ENCODE measurements at places on chromosomes 2 and 18.

DNA sequence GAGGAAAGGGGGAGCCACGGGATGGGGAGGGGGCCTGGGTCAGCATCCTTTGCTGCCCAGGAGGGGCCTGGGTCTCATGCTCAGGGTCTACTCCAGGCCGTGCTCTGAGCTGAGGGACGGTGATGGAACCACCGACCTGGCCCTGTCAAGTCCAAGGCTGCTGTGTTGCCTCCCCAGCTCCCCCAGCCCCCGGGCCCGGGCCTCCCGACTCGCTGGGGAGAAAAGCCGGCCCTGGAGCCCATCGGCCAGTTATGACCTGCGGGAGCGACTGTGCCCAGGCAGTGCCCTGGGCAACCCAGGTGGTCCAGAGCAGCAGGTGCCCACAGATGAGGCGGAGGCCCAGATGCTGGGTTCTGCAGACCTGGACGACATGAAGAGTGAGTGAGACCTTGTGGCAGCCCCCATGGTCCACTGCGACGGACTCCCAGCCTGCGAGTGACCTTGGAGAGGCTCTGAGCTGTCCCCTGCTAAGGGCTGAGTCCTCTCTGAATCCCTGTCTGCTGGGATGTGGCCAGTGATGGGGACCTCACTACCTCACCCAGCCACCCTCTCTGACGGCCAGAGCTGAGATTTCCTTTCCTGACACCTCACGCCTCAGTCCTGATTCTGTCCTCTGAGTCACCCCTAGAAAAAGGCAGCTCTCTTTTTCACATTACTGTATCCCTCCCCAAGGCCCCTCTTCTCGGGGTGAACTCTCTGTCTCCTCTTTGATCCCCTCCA, 2.7 kb downstream of the SLC4A3 start:
- no peak for DNase-seq

- DNase-seq = no peak
Observed at GRCh38 chr2:170815746-170816503, 762 bp upstream of the GAD1 start.

DNA sequence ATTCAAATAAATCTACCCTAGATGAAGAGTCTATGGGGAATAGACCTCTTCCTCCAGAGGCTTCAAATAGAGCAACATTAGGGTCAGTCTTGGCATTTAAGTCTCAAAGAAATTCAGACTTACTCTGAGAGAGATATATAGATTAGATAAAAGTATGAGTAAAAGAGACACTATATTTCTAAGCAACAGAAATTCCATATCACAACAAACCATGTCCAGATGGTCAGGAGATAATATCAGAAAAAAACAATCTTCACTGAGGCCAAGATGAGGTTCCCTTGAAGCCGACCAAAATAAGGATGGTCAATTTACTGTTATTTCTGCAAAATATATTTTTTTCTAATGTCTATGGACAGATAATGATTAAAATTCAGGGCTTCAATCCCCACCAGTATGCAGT, 89.1 kb upstream of the NOSTRIN start:
- DNase-seq = no peak

DNA sequence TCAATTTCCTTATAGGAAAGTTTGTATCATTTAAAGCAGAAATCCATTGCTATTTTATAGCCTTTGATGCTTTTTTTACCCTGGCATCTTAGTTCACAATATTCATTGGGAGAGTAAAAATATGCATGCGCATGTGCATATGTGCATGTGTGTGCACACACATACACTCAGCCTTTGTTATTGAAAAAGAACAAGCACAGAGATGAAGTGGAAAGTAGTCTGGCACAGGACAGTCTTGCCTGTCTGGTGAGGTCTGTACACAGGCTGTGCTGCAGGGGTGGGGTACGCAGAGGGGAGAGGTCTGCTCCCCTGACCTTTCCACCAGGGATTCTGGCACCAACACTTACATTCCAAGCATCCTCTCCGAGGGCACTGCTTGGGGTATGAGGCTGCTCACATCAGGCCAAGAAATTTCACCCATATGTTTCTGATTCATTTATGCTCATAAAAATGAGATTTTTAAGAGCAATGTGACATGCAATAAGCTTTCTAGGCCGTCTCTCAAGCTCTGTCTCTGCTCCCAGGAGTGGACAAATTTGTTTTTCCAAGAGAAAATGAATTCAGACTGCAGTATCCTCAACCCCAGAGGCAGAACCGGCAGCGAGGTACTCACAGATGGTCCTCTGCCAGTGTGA, 237.2 kb downstream of the INSIG2 start:
- no peak for DNase-seq

GRCh38 chr2:75389271-75389670, 171.5 kb downstream of the EVA1A start:
- no peak for DNase-seq

- DNase-seq = no peak
Observed at GRCh38 chr2:198004173-198004572, 199.8 kb downstream of the PLCL1 start.

- DNase-seq = peak; percentile 23
Observed at GRCh38 chr2:110732422-110733413, at the start of gene ACOXL. ACOXL (plus strand) TSS chr2:110732573; CDS start chr2:110768390, 35,817 bp downstream.

DNA sequence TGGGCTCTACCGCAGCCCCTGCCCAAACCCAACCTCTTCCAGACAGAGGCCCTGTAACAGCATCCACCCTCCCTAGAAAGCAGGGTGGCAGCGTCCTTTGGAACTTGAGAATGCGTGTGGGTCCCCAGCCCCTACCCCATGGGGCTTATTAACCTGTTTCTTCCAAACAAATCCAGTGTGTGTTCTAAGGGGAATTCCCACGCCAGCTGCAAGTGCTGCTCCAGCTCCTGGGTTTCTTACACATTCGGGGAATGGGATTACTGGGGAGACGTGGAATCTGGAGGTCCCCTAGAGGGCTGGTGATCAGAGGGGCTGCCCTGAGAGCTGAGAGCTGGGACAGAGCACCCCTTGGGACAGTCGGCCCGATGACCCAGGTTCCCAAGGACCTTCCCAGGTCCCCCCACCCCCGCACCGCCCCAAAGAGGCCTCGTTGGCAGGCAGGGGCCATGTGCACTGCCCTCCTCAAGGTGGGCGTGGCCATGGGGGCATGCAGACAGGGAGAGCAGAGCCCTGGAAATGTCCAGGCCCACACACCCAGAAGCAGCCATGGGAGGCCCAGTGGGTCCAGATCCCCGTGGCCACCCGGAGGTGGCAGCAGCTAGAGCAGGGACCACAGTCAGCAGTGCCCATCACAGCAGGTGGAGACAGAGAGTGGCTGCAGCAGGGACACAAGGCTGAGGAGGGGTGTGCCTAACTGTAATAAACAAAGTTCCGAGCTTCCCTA, 18.8 kb upstream of the TEX44 start:
- no peak for DNase-seq

- no peak for DNase-seq
Observed at GRCh38 chr2:206368484-206368883, 74.8 kb upstream of the ADAM23 start.

DNA sequence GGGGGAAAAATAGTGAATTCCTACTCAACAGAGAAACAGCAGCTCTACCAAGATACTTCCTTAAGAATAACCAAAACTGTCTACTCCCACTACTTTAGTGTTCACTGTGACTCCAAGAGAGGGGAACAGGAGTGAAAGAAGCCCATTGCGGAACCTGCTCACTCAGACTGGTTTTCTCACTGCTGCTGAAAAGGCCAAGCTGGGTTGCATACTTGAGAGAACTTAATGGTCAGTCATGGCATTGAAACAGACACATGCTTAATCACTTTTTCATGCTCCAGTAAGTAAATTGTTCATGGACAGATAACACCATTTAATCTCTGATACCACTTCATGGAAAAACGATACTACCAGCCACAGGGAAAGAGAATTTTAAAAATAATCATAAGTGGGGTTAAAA, 35.7 kb upstream of the SLC8A1 start:
- no peak for DNase-seq

DNA sequence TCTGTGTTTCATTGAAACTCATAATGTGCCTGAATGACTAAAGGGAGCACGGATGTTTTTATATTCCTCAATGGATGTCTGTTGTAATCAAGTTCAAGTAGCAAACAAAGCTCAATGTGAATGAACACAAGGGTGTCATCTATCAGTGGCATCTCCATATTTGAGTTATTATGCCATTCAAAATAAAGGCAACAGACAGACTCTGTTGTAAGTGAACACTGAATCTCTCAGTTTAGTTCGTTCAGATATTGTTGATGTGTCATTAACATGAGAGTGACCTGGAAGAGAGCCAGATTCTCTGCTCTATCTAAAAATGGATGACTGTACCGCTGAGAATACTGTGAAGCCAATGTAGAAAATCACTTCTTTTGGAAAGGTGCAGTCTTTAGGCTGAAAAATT, 118.7 kb downstream of the NUP35 start:
- no peak for DNase-seq

GRCh38 chr18:77162580-77162979, 30.0 kb upstream of the MBP start:
- DNase-seq = no peak

- DNase-seq = no peak
Observed at GRCh38 chr2:99662761-99663341, 173.0 kb upstream of the REV1 start.

DNA sequence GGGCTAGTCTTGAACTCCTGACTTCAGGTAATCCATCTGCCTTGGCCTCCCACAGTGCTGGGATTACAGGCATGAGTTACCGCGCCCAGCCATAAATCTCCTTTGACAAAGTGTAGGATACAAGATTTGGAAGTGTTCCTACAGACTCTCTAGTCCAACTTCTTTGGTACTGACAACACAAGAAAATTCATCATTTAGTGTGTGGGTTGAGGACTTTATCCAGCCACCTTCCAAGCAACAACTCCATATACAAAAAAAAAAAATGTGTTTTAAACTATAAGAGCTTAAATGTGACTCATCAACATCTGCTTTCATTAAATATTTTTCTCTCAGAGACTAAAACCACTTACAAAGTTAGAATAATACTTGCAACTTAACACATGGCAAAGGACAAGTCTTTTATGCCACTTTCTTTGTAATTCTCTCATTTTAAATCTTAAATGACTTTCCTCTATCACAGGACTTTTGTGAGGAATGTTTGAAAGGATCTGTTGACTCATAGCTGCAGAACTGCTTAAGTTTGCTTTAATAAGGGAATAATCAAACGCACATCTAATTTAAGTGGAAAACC, 46.2 kb upstream of the ITGAV start:
- DNase-seq = no peak

- no peak for DNase-seq
Observed at GRCh38 chr2:28282248-28282647, 110.4 kb upstream of the FOSL2 start.

DNA sequence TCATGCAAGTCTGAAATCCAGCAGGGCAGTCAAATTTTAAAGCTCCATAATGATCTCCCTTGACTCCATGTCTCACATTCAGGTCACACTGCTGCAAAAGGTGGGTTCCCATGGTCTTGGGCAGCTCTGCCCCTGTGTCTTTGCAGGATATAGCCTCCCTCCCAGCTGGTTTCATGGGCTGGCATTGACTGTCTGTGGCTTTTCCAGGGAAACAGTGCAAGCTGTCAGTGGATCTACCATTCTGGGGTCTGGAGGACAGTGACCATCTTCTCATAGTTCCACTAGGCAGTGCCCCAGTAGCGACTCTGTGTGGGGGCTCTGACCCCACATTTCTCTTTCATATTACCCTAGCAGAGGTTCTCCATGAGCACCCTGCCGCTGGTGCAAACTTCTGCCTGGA, 220.6 kb upstream of the COPS8 start:
- DNase-seq = no peak

DNA sequence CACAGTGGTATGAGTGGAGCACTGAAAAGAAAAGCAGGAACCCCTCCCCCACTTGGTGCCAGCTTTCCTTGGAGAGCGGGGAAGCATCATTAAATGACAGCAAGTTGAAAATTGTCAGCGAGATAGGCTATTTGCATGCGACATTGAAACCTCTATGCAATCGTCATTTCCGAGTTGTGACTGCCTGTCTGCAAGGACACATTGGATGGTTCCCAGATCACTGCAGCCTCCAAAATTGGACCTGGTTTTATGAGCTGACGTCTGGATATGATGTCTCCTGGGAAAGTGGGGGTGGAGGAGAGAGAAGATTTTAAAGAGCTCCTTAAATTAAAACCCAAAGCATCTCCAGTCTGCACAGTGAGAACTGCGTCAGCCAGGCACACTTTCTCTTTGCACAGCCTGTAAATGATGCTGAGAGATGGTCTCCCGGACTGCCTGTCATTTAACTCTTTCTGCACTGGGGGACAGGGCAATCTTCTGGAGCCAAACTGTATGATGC, 57.8 kb upstream of the KIF5C start:
- no peak for DNase-seq

DNA sequence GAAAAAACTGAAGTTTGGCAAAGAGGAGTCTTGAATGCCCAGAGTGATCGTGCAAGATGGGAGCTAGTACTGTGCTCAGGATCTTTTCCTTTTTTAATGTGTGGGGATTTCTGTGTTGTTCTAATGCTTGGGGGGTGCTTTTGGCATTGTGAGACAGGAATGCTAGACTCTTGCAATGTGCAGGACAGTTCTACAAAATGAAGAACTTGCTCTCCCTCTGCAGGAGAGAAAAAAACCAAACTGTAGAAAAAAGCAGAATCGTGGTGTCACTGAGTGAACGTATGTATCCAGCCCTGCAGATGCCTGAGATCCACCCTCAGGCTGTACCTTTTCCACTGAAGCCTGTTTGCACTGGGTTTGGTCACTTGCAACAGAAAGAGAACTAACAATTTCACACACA, 12.1 kb upstream of the TTC39C start:
- no peak for DNase-seq

- no peak for DNase-seq
Observed at GRCh38 chr2:8966123-8966908, 37.2 kb downstream of the MBOAT2 start.

DNA sequence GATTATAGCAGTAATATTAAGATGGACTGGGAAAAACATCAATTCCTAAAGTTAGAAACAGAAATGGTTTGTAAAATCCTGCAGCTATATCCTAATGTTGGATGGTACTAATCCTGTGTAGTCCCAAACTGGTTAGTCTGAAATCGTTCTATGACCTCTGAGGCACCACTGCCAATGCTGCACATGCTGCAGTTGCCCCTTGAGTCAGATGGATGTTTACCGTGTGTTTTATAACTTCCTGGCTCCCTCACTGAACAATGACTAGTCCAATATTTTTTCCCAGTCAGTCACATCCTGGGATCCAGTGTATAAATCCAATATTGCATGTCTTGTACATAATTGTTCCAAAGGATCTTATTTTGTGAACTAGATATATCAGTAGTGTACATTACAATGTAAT, 226.7 kb upstream of the PKDCC start:
- DNase-seq = no peak

DNA sequence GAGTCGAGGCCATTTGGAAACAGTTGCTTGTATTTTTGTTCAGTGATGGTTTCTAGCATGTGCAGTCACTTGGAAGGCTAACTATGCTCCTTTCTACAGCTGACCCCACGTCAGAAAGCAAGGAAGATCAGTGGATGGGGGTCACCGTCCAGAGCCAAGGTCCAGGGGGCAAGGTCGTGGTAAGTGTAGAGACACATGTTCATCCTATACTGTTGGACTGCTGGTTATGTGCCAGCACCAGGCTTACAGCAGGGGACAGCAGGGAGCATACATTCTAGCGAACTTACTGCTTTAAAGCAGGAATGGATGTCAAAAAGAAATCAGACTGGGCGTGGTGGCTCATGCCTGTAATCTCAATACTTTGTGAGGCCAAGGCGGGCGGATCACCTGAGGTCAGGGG, 40.0 kb downstream of the ITGA6 start:
- DNase-seq = no peak

- DNase-seq = peak; percentile 54
Observed at GRCh38 chr2:24491542-24492420, 727 bp downstream of the NCOA1 start.

Measured in GM12891 (cell line).